ENCODE measurements at places on chromosomes 6 and 20.
A peak's percentile ranks its signal among the peaks of the same experiment; 100 is the strongest.

DNA sequence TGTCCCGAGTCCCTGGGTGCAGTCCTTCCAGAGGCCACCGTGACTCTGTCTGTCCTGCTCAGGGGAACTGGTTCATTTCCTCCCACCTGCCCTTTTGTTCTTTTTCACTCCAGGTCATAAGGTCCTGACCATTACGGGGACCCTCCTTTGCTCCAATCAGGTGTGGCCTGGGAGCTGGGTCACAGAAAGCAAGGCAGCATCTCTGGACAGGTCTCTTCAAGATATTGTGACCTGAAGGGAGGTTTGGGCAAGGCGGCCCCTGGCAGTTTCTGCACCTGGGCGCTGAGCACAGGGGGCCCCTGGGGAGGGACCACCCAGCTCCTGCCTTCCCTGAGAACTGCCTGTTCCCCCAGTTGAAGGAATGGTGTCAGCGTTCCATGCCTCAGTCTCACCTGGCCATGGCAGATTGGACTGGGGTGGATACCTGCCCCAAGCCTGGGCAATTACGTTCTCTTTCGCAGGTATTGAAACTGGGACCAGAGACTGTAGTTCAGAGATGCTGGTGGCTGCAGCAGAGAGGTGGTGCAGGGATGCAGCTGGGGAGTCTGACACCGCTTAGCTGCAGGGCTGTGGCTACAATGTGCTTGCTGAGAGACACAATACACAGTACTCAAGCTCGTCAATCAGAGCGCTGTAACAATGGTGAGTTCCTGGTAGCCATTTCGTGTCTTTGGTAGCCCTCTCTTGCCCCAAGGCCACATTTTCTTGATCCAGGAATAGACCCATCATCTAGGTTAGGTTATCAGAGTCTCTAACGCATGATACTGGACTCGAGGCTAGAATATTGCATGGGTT, 15.6 kb upstream of the NELFCD start:
- no peak for DNase-seq

GRCh38 chr20:62832212-62832922, 15.5 kb downstream of the COL9A3 start:
- DNase-seq = peak; percentile 55

- no peak for DNase-seq
Observed at GRCh38 chr6:36113049-36113448, 17.3 kb upstream of the MAPK13 start.

DNA sequence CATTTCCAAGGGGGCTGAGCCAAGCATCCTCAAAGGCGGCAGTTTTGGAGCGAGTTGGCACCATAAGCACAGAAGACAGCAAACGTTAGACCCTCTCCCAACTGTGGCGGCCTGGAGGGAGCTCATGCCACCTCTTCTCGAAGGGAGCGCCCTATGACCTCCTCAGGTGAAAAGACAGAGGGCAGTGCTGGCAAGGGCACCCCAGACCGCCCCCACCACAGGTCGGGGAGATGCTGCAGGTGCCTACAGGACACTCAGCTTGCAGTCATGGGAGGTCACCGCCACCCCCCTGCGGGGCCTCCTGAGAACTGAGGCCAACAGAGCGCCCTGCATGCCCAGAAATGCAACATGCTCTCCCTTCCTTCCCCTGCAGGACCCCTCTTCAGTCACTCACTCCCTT, 45.1 kb upstream of the BHLHE23 start:
- DNase-seq = no peak

- no peak for DNase-seq
Observed at GRCh38 chr6:138535728-138536455, 36.6 kb upstream of the NHSL1 start.

GRCh38 chr6:37582306-37582705, 82.6 kb upstream of the CCDC167 start:
- DNase-seq = no peak

- no peak for DNase-seq
Observed at GRCh38 chr6:163324688-163325389, 89.7 kb upstream of the QKI start.

DNA sequence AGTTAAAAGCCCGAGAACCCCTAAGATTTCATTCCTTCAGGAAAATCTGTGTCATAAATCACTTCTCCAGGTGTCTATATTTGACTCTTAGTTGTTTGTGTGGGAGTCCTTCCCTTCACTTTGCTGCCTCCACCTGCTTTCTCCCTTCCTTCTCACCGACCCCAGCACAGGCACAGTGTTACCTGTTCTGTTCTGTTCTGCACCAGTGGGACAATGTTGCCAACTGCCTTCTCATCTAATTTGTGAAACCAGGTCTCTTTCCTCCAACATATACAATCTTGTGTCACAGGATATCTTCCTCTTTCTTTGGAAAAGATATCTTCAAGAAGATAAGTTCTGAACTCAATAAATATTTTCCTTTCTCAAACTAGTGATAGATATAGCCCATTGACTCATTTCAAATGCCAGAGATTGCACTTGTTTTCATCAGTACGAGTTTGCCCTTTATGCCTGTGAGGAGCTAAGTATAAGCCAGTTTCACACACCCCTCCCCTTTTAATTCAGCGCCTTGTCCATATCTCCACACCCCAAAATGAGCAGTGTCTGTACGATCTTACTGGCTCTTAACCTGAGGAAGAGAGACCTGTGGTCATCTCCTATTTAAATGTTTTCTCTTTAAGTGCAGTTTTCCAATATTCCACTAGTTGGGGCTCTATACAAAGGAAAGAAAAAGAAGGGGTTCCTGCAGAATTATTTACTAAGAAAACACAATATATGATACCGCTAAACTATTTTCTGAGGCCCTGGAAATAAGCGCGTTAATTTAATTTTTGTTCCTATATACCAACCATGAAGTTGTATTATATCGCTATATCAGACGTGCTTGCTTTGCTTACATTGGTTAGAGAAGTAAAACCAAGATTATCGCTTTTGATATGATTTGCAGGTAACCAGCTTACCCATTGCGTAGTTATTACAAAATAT, 81.6 kb upstream of the PREP start:
- DNase-seq = no peak
